Peyer's patch (tissue), 4 donors: ENCODE measurements at places on chromosomes 13 and 19.
A peak's percentile ranks its signal among the peaks of the same experiment; 100 is the strongest.

DNA sequence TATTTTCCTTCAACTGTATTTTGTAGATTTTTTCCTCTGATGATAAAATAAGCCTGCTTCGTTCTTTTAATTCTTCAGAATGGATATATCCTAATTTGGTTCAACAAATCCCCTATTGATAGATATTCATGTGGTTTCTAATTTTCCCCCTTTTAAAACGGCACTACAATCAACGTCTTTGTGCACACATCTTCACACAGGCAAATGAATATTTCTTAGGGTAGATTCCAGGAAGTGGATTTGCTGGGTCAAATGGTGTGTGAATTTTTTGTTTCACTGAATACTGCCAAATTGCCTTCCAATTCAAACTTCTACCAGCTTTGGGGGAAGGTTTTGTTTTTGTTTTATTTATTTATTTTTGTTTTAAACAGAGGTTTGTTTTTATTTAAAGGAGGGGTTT lies 287.2 kb downstream of the FOXO1 start:
- no peaks in the 10 kb centered on the region for H3K36me3 ChIP-seq
- H3K27me3 ChIP-seq, result no peaks in the 10 kb centered on the region
- no peaks in the 10 kb centered on the region for H3K4me1 ChIP-seq
- H3K4me3 ChIP-seq, result no peak overlapping the region
- DNase-seq, result no peak
- H3K27ac ChIP-seq, result no peak overlapping the region

- DNase-seq, result no peak
- no peak overlapping the region for H3K4me3 ChIP-seq
- H3K27ac ChIP-seq, result no peak overlapping the region
- no peaks in the 10 kb centered on the region for H3K4me1 ChIP-seq
- no peaks in the 10 kb centered on the region for H3K27me3 ChIP-seq
These were observed 253.0 kb downstream of the PCDH20 start for GRCh38 chr13:61162636-61163035.

GRCh38 chr19:1389033-1389940 lies 5.6 kb downstream of the NDUFS7 start:
- no peak for DNase-seq
- H3K27ac ChIP-seq, result no peak overlapping the region

GRCh38 chr13:84605927-84606326 lies 723.7 kb upstream of the SLITRK1 start:
- no peak for DNase-seq
- H3K27ac ChIP-seq, result no peak overlapping the region
- H3K27me3 ChIP-seq, result no peaks in the 10 kb centered on the region

- no peaks in the 10 kb centered on the region for H3K4me1 ChIP-seq
- no peak overlapping the region for H3K4me3 ChIP-seq
- no peak overlapping the region for H3K27ac ChIP-seq
- no peak for DNase-seq
These were observed 55.6 kb upstream of the ALOX5AP start for GRCh38 chr13:30679483-30680330.

- no peak for DNase-seq
- no peaks in the 10 kb centered on the region for H3K4me1 ChIP-seq
- H3K36me3 ChIP-seq, result no peaks in the 10 kb centered on the region
- H3K27ac ChIP-seq, result no peak overlapping the region
- H3K27me3 ChIP-seq, result no peaks in the 10 kb centered on the region
- no peak overlapping the region for H3K4me3 ChIP-seq
These were observed 7.4 kb downstream of the SIGLEC8 start for GRCh38 chr19:51450730-51451307.

GRCh38 chr13:28268800-28269223 lies 130.5 kb downstream of the PAN3 start:
- H3K36me3 ChIP-seq, result no peaks in the 10 kb centered on the region
- no peaks in the 10 kb centered on the region for H3K4me1 ChIP-seq
- no peak overlapping the region for H3K4me3 ChIP-seq

DNA sequence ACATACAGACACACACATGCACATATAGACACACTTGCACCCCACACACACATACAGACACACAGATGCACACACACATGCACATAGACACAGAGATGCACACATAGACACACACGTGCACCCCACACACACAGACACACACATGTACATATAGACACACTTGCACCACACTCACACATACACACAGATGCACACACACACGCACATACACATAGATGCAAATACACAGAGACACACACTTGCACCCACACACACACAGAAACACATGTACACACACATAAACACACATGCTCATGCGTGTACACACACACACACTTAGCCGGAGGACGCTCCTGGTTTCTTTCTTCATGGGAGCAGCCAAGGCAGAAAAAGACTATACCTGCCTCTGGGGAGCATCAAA lies 10.0 kb downstream of the COL4A2 start:
- H3K27ac ChIP-seq, result no peak overlapping the region
- no peaks in the 10 kb centered on the region for H3K4me1 ChIP-seq
- H3K4me3 ChIP-seq, result no peak overlapping the region
- no peak for DNase-seq
- no peaks in the 10 kb centered on the region for H3K27me3 ChIP-seq

DNA sequence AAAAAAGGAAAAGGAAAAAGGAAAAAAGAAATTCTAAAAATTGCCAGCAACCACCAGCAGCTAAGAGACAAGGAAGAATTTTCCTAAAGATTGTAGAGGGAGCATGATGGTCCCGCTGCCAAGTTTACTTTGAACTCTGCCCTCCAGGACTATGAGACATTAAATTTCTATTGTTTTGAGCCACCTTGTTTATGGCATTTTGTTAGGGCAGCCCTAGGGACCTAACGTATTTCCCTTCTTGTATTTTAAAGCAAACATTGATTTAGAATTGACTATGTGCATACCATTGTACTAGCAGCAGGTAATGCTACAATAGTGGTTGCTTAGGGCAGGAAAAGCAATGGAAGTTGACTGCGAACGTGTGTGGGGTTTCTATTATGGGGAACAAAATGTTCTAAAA lies 1414.2 kb downstream of the EFNB2 start:
- H3K27me3 ChIP-seq, result no peaks in the 10 kb centered on the region
- no peaks in the 10 kb centered on the region for H3K4me1 ChIP-seq
- no peak overlapping the region for H3K4me3 ChIP-seq
- no peak for DNase-seq
- no peak overlapping the region for H3K27ac ChIP-seq

DNA sequence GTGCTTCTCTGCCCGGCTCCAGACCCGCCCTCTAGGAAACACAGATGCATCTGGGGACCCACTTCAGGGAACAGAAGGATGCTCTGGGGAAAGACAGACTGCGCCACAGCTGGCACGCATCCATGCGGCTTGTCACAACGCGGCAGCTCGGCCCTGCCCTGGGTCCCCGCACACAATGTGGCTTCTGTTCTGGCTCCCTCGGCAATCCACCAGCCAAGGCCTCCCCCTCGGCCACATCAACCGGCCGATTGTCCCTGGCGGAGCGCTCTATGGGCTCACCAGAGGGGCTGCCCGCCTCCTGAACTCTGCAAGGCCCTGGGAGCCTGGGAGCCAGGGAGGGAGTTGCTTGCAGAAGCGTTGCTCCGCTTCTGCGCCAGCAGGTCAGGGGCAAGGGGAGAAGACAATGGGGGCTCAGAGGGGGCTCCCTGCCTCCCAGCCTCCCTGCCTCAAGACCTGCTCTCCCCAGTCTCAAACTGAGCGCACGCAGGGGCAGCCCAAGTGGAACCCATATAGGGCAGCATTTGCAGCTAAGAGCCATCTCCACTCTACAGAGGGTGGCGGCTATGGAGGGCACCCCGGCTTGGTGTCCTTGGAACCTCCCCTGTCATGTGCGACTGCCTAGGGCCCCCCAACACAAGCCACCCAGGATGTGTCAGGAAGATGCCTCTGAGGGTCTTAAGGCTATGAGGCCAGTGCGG lies 37.9 kb downstream of the MLLT1 start:
- no peaks in the 10 kb centered on the region for H3K27me3 ChIP-seq
- no peak for DNase-seq

DNA sequence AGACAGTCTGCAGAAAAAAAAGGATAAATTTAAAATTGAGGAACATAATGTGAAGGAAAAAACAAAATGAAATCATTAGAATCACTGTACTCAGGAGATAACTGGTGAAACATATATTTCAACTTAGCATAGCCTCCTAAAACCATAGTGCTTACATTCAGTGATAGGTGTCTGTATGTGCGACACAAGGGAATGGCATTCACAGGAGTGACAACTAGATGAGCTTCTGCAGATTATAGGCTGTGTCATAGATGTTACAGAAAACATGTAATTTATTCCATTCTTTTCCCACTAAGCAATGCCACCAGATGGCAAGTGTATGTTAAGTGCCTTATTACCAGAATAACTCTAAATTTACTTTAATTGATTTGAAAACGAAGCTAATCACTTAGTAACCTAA lies 960.0 kb upstream of the PCDH20 start:
- no peak overlapping the region for H3K27ac ChIP-seq
- no peak overlapping the region for H3K4me3 ChIP-seq
- no peaks in the 10 kb centered on the region for H3K4me1 ChIP-seq
- H3K27me3 ChIP-seq, result no peaks in the 10 kb centered on the region

GRCh38 chr13:39945226-39945625 lies 289.8 kb downstream of the COG6 start:
- no peak overlapping the region for H3K4me3 ChIP-seq
- DNase-seq, result no peak
- no peak overlapping the region for H3K27ac ChIP-seq
- H3K27me3 ChIP-seq, result no peaks in the 10 kb centered on the region
- H3K4me1 ChIP-seq, result no peaks in the 10 kb centered on the region

GRCh38 chr19:3227054-3227626 lies 2.7 kb downstream of the CELF5 start:
- no peak for DNase-seq
- no peaks in the 10 kb centered on the region for H3K36me3 ChIP-seq
- no peaks in the 10 kb centered on the region for H3K27me3 ChIP-seq
- no peak overlapping the region for H3K27ac ChIP-seq

DNA sequence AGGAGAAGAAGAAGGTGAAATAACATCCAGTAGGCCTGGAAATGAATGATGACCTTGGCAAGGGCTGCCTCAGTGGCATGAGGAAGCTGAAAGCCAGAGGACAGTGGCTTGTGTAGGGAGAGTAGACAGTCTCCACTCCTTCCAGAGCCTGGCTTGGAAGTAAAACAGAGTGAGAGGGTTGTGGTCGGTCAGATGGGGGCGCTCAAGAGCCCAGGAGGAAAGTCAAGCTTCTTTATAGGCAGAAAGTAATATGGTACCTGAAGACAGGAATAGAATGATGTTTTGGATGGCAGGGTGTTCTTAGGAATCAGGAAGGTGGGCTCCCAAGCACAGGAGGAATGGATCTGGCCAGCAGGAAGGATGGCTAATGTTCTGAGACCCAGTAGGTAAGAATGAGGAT lies 75.1 kb upstream of the TSC22D1 start:
- H3K4me3 ChIP-seq, result no peak overlapping the region
- no peak for DNase-seq
- no peaks in the 10 kb centered on the region for H3K27me3 ChIP-seq
- H3K36me3 ChIP-seq, result no peaks in the 10 kb centered on the region
- H3K27ac ChIP-seq, result no peak overlapping the region

GRCh38 chr19:1455336-1456120 lies 5.6 kb downstream of the APC2 start:
- peaks cover 57% of the 10 kb centered on the region for H3K27me3 ChIP-seq
- peaks cover 9% of the 10 kb centered on the region for H3K4me1 ChIP-seq
- H3K36me3 ChIP-seq, result no peaks in the 10 kb centered on the region
- DNase-seq, result peak; percentile 22
- H3K4me3 ChIP-seq, result no peak overlapping the region

DNA sequence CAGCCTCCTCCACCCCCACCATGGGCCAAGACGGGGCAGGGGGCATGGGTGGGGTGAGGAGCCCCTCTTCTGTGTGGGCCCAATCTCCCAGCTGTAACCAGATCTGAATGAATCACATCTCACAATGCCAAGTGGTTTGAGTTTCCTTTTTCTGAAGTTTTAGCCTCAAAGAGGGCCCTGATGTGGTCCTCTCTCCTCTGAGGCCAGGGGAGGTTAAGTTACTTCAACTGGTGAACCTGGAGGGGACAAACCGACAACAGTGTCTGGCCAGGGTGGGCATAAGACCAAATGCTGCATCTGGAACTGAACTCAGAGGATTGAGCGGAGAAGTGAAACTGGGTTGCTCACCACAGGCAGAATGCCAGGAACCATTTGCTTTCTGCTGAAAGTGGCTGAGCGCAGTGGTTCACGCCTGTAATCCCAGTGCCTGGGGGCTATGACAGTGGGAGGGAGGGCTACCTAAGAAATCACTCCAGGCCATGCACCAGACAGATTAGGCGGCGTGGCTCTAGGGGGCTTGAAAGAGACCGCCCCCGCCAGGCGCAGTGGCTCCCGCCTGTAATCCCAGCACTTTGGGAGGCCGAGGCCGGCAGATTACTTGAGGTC lies 15.4 kb upstream of the IRGC start:
- H3K4me1 ChIP-seq, result peaks cover 3% of the 10 kb centered on the region
- H3K4me3 ChIP-seq, result peak overlapping the region; percentile 39
- H3K27ac ChIP-seq, result peak overlapping the region; percentile 68
- no peak for DNase-seq
- no peaks in the 10 kb centered on the region for H3K36me3 ChIP-seq
- no peaks in the 10 kb centered on the region for H3K27me3 ChIP-seq

GRCh38 chr13:105471673-105472072 lies 1063.8 kb downstream of the EFNB2 start:
- DNase-seq, result no peak
- no peak overlapping the region for H3K27ac ChIP-seq
- H3K27me3 ChIP-seq, result no peaks in the 10 kb centered on the region
- no peaks in the 10 kb centered on the region for H3K36me3 ChIP-seq

GRCh38 chr19:44824761-44825160 lies 15.9 kb downstream of the BCAM start:
- DNase-seq, result no peak
- no peaks in the 10 kb centered on the region for H3K4me1 ChIP-seq

DNA sequence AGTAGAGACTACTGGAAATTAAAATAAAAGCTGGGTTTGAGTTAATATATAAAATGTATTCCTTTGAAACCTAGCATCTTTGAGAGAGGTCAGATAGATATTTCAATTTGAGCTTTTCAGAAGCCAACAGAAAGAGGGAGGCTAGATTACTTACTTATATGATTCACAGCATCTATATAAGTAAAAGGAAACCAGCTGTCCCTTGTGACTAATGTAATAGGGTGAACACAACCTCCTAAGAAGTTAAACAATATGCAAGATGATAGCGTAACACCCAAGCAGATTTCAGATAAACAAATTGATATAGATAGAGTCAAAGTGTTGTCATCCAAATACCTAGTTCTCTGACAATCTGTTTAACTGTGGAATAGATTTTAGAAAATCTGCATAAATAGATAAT lies 393.5 kb upstream of the GPC6 start:
- no peaks in the 10 kb centered on the region for H3K4me1 ChIP-seq
- DNase-seq, result no peak

GRCh38 chr19:46529622-46530451 lies 34.2 kb upstream of the PNMA8B start:
- no peaks in the 10 kb centered on the region for H3K36me3 ChIP-seq
- no peaks in the 10 kb centered on the region for H3K4me1 ChIP-seq
- H3K4me3 ChIP-seq, result no peak overlapping the region
- DNase-seq, result peak; percentile 55
- H3K27ac ChIP-seq, result no peak overlapping the region
